ENCODE measurements at places on chromosomes 11 and 22.

- peak; percentile 10 for DNase-seq
Observed at GRCh38 chr22:27801202-27801615, 347 bp downstream of the MN1 start.

GRCh38 chr11:45501392-45502225, 163.8 kb downstream of the CHST1 start:
- DNase-seq = no peak

GRCh38 chr11:128480665-128481064, 106.7 kb downstream of the ETS1 start:
- no peak for DNase-seq

DNA sequence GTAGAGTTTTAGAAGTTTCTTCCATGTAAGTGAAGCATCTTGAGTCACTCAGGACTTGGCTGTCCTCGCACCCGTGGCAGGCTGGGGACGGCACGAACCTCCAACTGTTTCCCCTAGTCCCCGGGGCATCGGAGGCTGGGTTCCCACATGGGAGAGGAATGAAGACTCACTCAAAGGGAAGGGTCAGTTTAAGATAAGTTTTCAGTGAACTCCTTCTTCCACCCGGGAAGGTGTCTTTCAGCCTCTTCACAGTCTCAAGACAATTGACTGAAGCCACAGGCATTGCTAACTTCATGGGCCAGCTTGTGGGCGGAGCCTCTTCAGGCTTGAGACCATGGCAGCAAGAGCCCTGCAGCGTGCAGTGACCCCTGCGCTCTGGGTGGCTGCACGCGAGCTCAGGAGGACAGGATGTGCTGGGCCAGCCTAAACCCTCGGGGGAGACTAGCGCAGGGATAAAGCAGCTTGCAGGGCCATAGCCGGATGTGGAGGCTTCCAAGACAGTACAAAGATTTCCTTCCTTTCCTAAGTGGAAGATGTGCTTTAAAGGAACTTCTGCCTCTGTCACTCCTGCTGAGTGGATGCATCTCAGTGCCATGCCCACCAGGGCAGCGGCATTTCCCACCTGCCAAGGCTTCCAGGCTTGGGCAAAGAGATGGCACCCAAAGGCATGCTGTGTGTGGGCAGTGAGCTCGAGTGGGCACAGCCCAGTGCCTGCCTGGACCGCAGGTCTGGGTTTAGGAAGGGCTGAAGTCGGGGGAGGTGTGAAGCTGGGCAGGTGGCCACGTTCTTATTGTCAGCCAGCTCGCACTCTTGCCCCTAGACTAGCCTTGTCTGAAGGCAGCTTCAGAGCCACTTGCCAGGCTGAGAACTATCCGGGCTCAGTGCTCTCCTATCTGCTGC, 32.9 kb downstream of the PPIL2 start:
- DNase-seq = no peak

- no peak for DNase-seq
Observed at GRCh38 chr11:103863497-103863896, 172.9 kb upstream of the DDI1 start.

DNA sequence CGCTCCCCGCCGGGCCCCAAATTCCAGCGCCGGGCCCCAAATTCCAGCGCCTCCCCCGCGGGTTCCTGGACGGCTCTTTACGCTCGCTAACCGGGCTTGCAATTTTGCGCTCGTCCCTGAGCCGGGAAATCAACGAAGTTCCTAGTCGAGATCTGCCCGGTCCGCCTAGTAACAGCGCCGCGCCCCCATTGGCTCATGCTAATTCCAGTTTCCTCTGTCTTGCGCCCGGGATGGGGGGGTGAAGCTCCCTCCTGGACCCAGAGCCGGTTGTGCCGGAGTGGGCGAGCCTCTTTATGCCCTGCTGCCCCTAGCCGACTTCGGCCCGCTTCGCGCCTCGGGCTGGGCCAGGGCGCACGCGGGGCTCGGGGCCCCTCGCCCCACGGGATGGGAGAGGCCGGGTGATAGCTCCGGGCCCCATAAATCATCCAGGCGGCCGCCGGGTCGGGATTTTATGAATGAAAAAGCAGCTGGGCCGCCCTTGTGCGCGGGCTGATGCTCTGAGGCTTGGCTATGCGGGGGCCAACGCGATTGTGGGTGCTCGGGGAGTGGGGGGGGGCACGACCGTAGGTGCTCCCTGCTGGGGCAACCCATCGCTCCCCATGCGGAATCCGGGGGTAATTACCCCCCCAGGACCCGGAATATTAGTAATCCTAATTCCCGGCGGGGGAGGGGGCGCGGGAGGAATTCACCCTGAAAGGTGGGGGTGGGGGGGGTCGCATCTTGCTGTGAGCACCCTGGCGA, 1.8 kb upstream of the CCND1 start:
- DNase-seq = no peak

GRCh38 chr11:5684646-5685362, at the start of gene TRIM5:
TSS of gene TRIM5 (minus strand) at chr11:5685074. CDS start at chr11:5680177, 4,897 bp downstream.
- peak; percentile 87 for DNase-seq

DNA sequence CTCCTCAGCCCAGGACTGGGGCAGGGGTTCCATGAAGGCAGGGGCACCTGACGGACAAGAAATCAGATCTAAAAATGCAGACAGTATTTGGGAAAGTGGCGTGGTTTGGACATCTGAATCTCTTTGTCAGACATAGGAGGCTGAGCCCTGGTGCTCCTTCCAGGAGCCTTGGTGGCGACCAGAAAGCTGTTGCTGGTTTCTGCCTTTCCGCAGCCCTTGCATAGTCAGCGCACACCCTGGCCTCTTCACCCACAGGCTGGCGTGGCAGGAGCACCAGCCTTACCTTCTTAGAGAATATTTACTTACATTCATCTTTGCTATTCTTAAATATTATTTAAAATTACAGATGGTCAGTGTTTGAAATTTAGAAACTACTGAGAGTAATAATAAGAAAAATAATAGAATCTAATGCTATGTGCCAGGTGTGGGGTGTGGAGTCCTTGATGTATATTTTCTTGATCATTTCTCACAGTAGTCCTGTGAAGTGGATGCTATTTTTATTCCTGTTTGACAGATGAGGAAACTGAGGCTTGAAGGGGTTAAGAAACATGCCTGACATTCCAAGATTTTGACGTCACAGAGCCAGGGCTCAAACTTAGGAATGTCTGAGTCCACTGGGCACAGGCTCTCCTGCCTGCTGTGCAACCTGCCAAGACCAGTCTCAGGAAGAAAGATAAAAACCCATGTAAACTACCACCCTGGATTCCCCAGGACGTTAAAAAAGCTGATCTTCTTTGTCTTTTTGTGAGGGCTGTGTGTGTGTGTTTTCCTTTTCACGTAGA, 51.6 kb downstream of the TBC1D22A start:
- DNase-seq = no peak

- DNase-seq = peak; percentile 86
Observed at GRCh38 chr22:42649246-42650099, at the start of gene CYB5R3. TSS of gene CYB5R3 (minus strand) at chr22:42649392. CDS start at chr22:42649315, 77 bp downstream.

DNA sequence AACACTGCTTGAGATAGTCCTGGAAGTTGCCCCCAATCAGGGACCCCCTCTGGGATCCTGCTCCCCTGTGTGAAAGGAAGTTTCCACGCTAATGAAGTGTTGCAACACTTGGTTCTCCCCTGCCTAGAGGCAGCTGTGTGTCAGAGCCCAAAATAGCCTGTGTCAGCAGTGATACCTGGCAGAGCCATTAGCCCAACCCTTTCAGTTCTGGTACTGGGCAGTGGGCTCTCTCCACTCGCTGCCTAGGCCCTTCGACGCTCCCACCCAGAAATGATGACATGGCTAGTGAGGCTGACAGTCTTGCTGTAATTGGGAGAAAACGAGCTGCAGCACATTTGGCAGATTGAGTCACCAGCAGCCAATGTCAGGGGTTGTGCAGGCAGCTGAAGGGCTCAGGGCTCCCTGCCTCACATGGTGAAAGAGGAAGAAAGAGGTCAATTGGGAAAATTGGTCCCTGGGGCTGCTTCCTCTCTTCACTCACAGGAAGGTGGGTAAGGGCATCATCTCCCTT, 1.4 kb upstream of the NXF1 start:
- no peak for DNase-seq

GRCh38 chr11:36212564-36213392, 76.4 kb downstream of the COMMD9 start:
- DNase-seq = no peak
